ENCODE measurements at places on chromosomes 13 and 19.

- DNase-seq: peak; percentile 27
These were observed 9.2 kb upstream of the FBN3 start for GRCh38 chr19:8158411-8159074.

DNA sequence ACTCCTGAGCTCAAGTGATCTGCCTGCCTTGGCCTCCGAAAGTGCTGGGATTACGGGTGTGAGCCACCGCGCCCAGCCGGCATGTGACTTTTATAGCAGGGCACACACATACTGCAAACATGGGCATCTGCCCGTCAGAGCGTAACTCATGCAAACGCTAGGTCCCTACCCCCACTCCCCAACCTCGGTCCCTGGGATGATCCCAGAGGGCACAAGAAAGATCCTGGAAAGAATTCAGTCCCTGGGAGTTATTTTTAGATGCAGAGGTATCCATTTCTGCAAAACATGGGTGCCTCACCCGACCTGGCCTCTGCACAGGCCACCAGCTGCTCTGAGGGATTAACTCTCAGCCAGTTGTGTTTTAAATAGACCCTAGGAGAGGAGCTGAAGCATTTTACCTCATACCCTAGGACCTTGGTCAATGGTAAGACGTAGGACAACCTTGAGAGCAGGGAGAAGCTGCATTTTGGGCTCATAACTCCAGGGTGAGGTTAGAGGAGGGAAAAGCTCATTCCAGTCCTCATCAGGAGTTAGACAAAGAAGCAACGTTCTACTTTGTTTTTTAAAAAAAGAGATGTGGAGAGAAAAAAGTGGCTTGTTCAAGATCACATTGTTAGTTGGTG, 10.8 kb downstream of the TMEM38A start:
- no peak for DNase-seq

DNA sequence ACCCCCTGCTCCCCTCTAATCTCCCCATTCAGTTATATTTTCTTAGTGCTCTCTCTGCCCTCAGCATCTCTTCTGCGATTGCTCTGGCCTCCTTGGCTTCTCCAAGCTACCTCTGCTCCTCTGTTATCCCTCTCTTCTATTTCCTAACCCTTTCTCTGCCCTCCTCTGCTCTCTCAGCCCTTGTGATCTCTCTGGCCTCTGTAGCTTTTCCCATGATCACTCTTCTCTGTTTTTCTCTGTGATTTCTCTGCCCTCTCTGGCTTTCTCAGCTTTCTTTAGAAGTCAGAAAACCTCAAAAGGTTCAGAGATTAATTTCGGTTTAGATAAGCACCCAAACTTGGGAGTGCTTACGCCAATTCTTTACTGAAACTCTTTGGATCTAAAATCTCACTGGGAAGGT, 795.0 kb downstream of the DIAPH3 start:
- no peak for DNase-seq

DNA sequence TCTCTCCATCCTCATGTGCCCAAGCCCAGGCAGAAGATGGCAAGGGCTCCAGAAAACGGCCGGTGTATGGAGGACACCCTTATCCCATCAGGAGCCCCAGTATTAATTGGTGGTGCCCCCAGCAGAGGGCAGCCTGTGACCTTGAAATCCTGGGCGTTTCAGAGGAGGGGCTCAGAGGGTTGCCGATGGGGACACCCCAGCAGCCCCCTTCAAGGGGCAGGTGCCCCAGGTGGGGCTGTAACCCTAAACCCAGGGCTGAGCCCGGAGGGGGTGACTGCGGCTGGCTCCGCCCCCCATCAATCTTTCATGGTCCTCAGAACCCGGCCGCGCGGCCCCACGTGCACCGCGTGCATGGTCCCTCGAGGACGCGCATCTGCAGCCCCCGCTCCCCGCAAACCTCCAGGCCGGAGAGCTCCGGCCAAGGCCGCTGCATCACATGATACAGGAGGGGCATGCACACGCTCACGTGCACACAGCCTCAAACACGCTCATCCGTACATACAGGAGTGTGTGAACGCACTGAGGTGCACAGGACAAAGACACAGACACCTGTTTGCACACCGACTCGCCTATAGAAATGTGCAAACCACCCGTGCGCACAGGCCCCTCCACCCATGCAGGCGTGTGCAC, 949 bp downstream of the RAB3A start:
- DNase-seq: no peak

DNA sequence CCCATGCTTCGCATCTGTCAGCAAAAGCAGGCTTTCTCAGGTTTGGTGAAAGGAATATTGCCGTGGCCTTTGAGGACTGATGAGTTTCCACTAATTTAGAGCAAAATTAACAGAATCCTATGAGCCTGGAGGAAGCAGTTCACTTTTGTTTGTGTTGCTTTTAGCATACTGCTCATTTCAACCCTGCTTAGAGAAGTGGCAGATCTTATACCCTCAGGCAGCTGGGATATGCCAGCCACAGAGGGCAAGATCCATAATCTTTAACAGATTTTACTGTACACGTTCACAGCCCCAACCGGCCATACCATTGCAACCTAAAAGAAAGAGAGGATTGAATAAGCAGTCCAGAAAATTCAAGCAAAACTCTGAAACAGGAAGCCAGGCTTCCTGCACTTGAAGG, 60.5 kb downstream of the COL4A2 start:
- no peak for DNase-seq

GRCh38 chr19:518598-519231, 11.4 kb downstream of the TPGS1 start:
- peak; percentile 34 for DNase-seq

Data from effector memory CD4-positive, alpha-beta T cell (primary cell).